ENCODE measurements at places on chromosomes 2 and 18.
A peak's percentile ranks its signal among the peaks of the same experiment; 100 is the strongest.

- no peak for DNase-seq
Observed at GRCh38 chr2:72743481-72743880, 82.4 kb downstream of the EXOC6B start.

DNA sequence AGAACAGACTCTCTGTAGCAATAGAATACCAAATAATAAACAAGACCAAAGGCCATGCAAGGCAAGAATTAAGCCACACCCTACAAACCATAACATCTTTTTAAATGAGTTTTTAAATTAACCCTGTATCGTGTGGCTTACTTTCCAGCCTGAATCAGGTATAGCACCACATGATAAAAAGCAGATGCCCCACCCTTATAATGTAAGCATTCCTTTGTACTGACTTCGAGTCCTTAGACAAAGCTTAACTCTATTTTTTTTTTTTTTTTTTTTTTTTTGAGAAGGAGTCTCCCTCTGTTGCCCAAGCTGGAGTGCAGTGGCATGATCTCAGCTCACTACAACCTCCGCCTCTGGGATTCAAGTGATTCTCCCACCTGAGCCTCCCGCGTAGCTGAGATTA is 1.7 kb upstream of the C2orf42 start:
- DNase-seq, result no peak

- DNase-seq, result no peak
Observed at GRCh38 chr2:98833172-98833916, 102.4 kb upstream of the MGAT4A start.

GRCh38 chr2:41709702-41710599 is 337.9 kb upstream of the PKDCC start:
- DNase-seq, result no peak

DNA sequence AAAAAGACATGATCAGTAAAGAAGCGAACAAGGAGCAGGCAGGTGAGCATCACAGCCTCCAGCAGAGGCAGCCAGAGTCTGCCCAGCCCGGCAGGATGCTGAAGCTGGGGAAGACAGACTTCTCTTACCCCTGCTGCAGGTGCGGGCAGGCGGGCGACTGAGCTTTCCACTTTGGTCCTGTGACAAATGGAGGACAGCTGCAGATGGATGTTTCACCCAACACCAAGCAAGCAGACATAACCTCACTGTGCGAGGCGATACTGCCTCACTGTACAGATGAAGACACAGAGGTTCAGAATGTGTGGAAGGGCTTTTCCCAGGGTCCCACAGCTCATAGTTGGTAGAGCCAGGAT is 251.0 kb downstream of the AFF3 start:
- no peak for DNase-seq

DNA sequence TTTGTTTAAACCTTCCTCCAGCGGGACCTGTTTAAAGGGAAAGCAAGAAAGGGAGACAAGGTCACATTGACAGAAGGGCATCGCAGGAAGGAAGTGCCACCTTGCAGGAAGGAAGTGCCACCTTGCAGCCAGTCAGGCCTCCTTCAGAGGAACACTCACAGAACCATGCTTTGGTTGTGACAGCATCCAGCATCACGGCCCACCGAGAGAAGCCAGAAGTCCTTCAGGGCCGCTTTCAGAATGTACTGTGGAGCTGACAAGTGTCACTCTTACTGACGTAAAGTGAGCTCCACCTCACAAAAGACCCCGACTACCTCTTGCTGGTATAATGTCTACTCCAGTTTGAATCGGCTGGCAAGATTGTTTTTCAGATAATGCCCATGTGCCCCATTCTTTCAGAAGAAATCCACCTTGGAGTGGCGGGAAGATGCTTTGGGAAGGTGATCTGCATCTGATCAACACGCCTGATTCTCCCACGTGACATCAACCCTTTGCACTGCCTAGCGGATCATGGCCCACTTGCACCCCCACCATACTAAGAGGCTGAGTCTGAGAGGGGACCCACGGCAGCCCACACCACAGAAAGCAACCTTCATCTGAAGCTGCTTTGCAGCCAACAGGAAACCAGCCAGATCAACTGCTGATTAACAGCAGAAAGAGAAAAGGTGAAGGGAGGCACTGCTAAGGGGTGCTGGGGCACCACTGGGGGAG is 99.8 kb downstream of the UXS1 start:
- DNase-seq, result no peak

DNA sequence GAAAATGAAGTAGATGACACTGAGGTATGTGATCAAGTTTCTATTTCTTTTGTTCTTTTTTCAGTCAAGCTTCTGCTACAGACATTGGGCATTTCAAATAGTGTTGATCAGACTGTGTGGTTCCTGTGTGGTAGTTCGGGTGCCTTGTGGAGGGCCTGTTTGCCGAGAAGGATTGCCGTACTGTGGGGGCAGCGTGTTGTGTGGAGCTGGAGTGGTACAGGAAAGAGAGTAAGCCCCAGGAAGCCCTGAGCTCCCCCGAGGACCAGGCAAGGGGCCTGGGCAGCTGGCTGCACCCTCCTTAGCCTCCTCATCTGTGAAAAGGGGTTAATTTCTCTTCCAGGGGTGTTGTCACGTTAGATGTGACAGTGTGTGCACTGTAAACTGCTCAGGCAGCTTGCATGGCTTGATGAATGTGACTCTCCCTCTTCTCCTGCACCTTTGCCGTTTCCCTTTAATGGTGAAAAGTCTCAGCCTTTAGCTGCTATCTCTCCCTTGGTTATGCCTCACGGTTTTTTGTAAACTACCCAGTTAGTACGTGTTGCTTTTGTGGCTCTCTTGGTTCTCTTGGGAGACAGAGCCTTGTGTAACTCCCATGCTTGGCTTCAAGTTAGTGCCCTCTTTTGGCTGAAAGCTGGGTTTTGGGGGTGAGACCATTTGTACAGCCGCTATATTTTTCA is 19.5 kb downstream of the C2orf74 start:
- DNase-seq, result no peak

DNA sequence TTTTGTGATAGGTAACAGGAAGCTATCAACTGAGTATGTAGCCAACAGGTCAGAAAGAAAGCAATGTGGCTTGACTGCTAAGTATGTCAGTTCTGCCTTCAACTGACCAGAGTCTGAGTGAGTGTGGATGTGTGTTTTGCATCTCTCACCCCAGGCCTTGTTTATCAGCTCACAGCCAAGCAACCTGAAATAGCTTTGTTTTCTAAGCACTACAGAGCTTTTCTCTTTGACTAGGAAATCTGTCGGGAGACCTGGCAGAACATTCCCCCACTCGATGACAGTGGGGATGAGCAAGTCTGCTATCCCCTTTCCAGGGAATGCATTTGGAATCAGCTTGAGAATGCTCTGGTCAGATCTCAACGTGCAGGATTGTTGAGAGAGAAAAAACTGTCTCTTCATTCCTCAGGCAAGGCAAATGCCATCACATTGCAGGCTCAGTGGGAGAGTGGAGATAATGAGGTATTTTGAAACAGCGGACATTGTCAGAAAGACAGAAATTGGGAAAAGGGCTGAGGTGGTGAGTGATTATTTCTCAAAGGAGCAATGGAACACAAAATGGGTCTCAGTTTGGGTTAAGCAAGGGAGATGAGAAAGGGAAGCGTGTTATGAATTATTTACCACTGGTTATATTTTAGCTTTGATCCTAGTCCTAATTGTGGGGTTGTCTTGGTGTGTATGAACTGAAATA is 233.8 kb upstream of the PIK3C3 start:
- DNase-seq, result no peak

DNA sequence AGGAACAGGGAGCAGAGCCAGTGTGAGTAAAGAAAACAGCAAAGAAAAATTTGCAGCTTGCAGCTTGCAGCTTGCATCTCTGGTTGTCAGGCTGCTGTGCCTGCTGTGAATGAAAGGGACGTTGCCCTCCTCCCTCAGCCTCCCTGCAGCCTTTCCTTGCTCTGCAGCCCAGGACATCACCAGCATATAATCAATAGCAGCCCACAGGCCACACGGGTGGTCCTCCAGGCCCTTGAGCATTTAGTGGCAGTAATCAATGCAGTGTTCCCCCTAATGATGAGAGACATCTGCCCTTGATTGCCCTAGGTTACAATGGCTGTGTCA is 122.2 kb upstream of the TACR1 start:
- no peak for DNase-seq

- no peak for DNase-seq
Observed at GRCh38 chr2:126893153-126893552, 5.5 kb upstream of the TEX51 start.

- no peak for DNase-seq
Observed at GRCh38 chr2:135991861-135992260, 6.4 kb upstream of the DARS1 start.

DNA sequence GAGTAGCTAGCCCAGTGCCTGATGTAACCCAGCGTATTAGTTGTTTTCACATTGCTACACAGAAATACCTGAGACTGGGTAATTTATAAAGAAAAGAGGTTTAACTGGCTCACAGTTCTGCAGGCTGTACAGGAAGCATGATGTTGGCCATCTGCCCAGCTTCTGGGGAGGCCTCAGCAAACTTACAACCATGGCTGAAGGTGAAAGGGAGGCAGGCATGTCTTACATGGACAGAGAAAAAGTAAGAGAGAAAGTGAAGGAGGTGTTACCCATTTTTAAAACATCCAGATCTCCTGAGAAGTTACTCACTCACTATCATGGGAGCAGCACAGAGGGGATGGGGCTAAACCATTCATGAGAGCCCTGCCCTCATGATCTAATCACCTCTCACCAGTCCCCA is 6.1 kb upstream of the CYRIA start:
- peak; percentile 39 for DNase-seq

GRCh38 chr2:176158186-176158591 is 1.1 kb downstream of the HOXD3 start:
- no peak for DNase-seq

DNA sequence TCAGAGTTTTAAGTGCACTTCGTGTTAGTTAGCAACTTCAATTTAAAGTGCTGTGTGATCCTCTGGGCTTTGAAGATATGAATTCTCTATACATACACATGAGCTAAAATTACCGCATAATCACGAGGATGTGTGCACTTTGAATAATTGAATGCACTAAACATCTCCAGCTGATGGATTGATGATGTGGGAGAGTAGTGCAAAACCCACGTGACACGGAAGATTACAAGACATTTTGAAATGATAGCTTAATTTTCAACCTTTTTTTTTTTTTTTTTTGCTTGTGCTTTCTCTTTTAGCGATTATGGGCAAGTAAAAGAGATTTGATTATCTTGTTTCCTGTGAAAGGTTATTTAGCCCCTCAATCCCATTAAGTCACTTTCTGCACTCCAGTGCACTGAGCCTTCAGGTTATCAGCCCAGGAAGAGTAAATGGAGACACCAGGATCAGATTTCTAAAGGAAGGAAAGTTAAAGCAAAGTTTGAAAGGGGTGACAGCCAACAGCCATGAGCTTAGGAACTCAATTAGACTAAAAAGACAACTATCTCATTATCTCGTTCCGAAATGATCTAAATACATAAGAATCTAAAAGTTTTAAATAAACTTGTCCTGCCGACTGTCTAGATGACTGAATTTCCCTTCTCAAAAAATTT is 81.6 kb downstream of the CDK15 start:
- no peak for DNase-seq

DNA sequence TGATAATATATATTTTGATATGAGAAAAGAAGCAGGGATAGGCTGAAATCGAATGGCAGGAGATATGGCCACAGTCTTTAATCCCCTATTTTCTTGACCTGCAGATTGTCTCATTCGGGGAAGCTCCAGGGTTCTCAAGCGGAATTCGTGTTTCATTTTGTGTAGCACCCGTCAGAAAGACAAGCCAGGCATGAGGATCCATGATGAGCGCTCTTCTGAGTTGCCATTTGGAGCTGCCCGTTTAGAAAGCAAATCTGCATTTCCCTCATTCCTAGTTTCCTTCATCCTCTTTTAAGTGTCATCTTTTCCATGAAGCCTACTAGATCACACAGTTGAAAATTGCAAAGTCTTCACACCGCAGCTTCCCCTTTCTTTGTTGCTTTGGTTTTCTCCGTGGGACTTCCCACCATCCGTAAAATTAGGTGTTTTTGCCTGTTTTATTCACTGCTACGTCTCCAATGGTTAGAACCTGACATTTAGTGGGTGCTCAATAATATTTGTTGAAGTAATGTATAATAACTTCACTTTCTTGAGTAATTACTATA is 16.9 kb downstream of the HNMT start:
- no peak for DNase-seq

- peak; percentile 83 for DNase-seq
Observed at GRCh38 chr2:98412751-98413458, 31.8 kb upstream of the INPP4A start.

- no peak for DNase-seq
Observed at GRCh38 chr2:4832642-4833041, 859.5 kb upstream of the SOX11 start.

- DNase-seq, result no peak
Observed at GRCh38 chr2:20487030-20487391, 40.1 kb downstream of the RHOB start.

DNA sequence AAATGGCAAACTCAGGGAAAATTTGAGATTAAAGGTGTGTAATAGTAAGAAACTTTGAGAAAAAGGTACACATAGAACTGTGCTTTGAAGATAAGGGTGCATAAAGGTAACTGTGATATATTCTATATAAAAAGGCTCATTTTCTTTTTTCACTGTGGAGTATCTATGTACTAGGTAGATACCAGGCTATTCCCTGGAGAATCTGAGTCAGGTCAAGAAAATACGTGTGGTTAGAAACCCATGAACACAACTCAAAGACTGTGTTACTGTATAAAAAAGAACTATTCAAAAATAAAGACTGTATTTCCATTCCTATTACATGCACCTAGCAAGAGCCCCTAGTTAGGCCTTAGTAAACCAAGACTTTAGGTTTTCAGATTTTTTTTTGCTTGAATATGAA is 100.1 kb upstream of the GRB14 start:
- no peak for DNase-seq

GRCh38 chr2:177243476-177243875 is 21.1 kb downstream of the NFE2L2 start:
- no peak for DNase-seq

GRCh38 chr2:226552571-226553285 is 246.9 kb downstream of the IRS1 start:
- no peak for DNase-seq

DNA sequence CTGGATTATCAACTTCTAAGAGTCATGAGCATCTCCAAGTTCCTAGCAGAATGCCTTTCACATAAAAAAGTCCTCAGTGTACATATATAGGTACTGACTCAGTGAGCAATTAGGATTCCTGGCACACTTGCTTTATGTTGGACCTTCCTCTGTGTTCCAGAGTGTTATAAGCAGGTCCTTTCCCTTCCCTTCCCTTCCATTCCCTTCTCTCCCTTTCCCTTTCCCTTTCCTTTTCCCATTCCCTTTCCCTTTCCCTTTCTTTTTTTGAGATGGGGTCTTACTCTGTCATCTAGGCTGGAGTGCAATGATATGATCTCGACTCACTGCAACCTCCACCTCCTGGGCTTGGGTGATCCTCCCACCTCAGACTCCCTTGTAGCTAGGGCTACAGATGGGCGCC is 48.7 kb downstream of the SCN3A start:
- no peak for DNase-seq

- no peak for DNase-seq
Observed at GRCh38 chr2:147607379-147607778, 237.4 kb upstream of the ACVR2A start.

Data from hematopoietic multipotent progenitor cell treated with erythropoietin and hydrocortisone succinate and interleukin-3 and kit ligand, for 8 days (in vitro differentiated cells).